Stimulated activated CD4-positive, alpha-beta T cell treated with anti-CD3 and anti-CD28 coated beads, Interleukin-15, amount 100 ng/mL, for 48 hours (primary cell): ENCODE measurements at places on chromosomes 1 and 21.

DNA sequence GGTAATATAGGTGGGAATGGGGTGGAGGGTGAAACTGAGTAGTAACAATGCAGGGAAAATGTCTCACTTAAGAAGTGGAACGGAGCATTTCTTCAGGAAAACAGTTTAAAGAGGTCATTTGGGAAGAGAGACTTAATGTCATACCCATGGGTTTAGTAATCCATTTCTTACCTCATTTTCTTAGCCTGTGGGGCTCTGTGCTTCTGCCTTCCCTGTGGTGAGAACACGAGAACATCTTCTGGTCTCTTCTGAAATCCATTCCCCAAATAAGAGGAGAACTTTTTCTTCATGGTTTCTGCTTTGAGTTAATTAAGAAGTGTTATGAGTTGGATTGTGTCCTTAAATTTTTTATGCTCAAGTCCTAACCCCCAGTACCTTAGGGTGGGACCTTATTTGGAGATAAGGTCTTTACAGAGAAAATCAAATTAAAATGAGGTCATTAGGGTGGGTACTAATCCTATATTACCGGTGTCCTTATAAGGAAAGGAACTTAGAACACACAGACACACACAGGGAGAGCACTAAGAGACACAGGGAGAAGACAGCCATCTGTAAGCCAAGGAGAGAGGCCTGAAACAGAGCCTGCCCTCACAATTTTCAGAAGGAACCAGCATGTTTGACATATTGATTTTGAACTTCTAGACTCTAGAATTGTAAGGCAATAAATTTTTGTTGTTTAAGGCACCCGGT, 5.4 kb downstream of the CCDC190 start:
- DNase-seq, result no peak

- DNase-seq, result no peak
Measured at GRCh38 chr1:245858022-245858721, 648.9 kb downstream of the SMYD3 start.

GRCh38 chr1:42940851-42941639, 17.6 kb downstream of the SLC2A1 start:
- no peak for DNase-seq

GRCh38 chr1:21492356-21492625, 16.9 kb upstream of the ALPL start:
- DNase-seq, result no peak

- no peak for DNase-seq
Measured at GRCh38 chr1:15410223-15410883, 665 bp downstream of the EFHD2 start.

- no peak for DNase-seq
Measured at GRCh38 chr1:26335774-26336476, 18.0 kb downstream of the CRYBG2 start.

- no peak for DNase-seq
Measured at GRCh38 chr1:94582565-94582964, 41.0 kb upstream of the F3 start.

- DNase-seq, result no peak
Measured at GRCh38 chr1:161932668-161933067, 91.0 kb downstream of the OLFML2B start.

- DNase-seq, result no peak
Measured at GRCh38 chr1:9422321-9422720, 116.9 kb upstream of the SLC25A33 start.

GRCh38 chr21:39467746-39468145, 16.0 kb downstream of the SH3BGR start:
- no peak for DNase-seq

- DNase-seq, result no peak
Measured at GRCh38 chr1:18722270-18722669, 91.6 kb downstream of the PAX7 start.

GRCh38 chr1:39976732-39977131, 21.8 kb downstream of the MFSD2A start:
- no peak for DNase-seq

DNA sequence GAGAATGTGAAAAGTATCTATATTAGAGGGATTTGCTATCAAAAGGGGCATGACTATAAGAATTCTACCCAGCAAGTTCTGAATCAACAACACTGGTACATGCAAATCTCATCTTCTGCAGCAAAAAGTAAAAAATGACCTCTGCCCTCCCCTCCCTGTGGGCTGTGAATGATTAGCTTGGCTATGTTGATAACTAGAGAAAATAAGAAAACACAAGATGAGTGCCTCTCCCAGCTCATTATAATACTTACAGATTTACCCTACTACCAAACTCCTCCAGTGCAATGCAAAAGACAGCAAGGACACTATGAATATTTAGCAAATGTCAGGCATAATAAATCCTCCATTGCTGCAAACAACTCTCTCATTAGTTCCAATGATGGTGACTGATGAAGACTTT, 102.4 kb downstream of the SLC45A1 start:
- DNase-seq, result no peak

DNA sequence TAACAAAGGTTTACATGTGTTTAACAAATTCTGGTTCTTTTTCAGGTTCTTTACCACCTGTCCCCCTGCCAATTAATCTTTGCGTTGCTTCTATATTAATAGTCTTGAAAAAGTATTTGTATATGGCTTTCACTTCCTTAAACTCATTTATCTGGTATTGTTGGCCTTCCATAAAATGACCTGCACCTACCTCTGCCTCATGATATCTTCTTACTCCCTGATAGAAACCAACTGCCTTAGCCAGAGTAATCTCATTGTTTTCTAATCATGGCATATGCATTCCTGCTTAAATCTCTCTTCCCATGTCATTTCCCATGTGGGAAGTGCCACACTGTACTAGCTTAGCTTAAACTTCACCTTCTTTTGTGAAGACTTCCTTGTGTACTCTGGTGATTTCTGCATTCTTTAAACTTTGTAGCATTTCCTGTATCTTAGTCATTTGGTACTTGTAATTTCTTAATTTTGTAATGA, 8.7 kb downstream of the SMG7 start:
- no peak for DNase-seq

DNA sequence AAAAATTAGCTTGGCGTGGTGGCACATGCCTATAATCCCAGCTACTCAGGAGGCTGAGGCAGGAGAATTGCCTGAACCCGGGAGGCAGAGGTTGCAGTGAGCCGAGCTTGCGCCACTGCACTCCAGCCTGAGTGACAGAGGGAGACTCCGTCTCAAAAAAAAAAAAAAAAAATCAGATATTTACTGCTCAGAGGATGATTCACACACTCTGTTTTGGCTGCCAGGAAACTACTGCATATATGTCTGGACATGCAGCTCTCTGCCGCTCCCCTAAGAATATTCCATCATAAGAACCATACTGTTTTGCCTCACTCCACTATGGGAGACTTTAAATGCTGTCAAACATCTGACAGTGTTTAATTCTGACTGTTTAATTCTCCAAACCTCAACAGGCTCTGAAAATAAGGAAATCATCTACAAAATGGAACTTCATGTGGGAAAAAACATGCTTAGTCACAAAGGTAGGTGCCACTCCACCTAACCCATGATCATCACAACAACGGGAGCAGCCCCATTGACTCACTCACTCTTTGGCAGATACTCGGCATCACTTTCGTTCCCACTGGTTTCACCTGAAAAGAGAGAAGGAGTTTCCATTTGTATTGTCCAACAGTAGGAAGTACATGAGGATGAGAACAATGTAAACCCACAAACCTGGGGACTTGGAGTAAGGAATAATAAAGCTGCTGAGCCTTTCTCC, 29.3 kb upstream of the BCAS2 start:
- DNase-seq, result no peak

GRCh38 chr1:11783556-11783955, 21.6 kb downstream of the C1orf167 start:
- DNase-seq, result no peak

GRCh38 chr1:202568410-202568809, 141.8 kb downstream of the SYT2 start:
- no peak for DNase-seq

GRCh38 chr1:173753830-173754229, 39.0 kb downstream of the KLHL20 start:
- no peak for DNase-seq

GRCh38 chr1:37697737-37698136, 5.4 kb downstream of the CDCA8 start:
- DNase-seq, result no peak

DNA sequence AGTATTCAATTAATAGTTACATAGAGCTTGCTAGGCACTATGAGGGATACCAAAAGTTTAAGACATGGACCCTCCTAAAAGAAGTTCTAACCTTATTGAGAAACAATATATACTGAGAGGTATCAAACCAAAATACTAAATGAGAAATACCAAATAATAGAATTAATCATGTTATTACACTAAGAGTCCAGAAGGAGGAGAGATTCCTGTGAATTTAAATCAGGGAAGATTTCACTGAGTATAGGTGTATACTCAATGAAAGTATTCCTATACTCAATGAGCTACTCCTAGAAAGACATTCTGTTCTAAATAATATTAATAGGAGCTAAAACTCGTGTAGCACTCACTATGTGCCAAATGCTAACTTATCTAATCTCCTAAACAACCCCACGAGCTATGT, 9.4 kb downstream of the CR1L start:
- no peak for DNase-seq

GRCh38 chr1:98870959-98871903, 133.4 kb downstream of the PLPPR5 start:
- DNase-seq, result no peak

DNA sequence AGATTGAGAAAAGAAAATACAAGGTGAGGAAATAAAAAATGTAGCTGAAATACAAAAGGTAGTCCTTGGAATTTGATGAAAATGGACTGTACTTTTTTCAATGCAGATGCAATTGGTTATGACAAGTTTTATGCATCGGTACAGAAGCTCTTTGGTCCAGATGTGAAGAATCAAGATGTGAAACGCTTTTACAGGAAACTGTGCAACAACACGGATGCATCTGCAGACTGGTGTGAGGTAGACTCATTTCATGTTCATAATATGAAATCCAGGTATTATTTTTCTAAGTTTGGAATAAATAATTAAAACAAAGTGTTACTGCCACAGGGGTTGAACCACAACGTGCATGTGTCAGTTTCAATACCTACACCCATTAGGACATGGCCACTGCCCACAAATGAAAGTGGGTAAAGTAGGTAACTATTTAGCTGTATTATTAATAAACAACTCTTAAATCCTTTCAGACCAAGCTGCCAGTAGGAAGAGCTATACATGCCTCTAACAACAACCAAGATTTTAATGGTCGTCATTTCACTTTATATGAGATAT, 8.4 kb downstream of the WDR64 start:
- no peak for DNase-seq

DNA sequence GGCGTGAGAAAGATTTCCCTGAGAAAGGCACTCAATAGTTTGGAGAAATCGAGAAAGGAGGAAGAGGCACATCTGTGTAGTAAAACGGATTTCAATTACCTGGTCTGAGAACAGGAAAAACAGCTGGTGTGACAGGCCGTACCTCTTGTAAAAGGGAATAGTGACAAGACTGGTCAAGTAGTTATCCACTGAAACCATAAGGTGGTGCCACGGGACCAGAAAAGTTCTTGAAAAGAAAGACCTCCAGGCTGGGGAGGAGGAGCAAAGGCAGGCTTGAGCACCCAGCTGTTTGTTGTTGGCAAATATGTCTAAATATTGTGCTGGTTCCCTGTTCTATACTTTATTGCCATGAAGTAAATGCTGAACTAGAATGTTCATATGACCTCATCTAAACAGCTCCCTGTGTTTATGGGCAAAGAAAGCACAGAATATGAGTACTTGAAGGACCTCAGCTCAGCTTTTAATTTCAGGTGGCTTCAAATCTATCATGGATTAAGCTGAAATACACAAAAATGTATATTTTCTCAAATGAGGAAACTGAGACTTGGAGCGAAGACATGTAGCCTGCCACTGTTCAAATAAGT, 4.0 kb downstream of the HAO2 start:
- DNase-seq, result no peak
